ENCODE measurements at places on chromosomes 13 and 19.

GRCh38 chr13:110311443-110312338 lies 4.6 kb downstream of the COL4A2 start:
- no peak for DNase-seq

- no peak for DNase-seq
Observed at GRCh38 chr13:66265371-66265770, 964.8 kb downstream of the PCDH9 start.

GRCh38 chr13:48563626-48564025 lies 30.7 kb upstream of the RCBTB2 start:
- DNase-seq: no peak

- DNase-seq: no peak
Observed at GRCh38 chr13:41680900-41681299, 223.6 kb downstream of the RGCC start.

DNA sequence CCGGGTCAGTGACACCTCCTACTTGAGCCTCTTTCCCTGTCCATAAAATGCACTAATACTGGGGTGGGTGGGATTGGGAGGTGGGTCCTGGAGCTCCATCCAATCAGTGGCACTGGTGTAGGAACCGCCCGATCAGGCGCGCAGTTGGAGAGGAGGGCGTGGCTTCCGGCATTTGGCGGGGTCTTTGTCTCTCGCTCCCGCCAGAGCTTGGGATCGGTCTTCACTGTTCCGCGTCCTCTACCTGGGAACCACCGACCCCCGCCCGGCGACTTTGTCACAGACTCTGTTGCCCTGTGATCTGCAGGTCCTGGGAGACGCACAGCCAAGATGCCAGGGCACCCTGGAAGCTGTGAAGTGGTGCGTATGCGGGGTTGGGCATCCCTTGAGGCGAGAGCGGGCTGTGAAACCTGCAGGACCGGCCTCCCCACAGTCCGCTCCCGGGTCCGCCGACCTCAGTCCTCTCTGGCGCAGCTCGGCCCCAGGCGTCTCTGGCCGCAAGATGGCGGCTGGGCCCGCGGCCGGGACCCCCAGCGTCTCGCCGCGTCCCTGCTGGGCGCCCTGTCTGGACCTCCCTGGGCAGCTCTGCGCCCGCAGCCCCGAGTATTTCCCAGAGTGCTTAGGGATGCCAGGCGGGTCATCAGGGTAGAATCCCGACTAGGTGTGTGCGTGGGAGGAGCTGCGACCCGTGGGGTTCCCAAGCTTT lies 41.6 kb upstream of the ZNF730 start:
- no peak for DNase-seq

DNA sequence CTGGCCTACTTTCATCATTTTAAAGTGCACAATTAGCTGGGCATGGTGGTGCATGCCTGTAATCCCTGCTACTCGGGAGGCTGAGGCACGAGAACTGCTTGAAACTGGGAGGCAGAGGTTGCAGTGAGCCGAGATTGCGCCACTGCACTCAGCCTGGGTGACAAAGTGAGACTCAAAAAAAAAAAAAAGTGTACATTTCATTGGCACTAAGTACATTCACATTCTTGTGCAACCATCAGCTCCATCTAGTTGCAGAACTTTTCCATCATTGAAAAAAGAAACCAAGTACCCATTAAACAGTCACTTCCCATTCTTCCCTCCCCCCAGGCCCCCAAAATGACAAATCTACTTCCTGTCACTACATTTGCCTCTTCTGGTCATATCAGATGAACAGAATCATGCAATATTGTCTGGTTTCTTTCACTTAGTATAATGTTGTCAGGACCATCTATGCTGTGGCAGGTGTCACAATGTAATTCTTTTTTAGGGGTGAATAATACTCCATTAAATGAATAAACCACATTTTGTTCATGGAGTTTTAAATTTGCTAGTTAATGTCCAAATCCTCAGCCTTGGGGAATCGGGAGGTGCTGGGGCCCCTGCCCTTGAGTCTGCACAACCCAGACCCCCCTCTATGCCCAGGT lies 7.4 kb upstream of the SIGLEC11 start:
- DNase-seq: no peak

GRCh38 chr19:53157626-53158025 lies 1.2 kb downstream of the ZNF347 start:
- no peak for DNase-seq

- no peak for DNase-seq
Observed at GRCh38 chr13:79776531-79777295, 295.8 kb downstream of the NDFIP2 start.

GRCh38 chr13:39915418-39915817 lies 260.0 kb downstream of the COG6 start:
- no peak for DNase-seq

GRCh38 chr19:20776083-20777076 lies at the start of gene ZNF66:
TSS of gene ZNF66 (plus strand) at chr19:20776304. CDS start at chr19:20776448, 144 bp downstream.
- DNase-seq: peak; percentile 80

DNA sequence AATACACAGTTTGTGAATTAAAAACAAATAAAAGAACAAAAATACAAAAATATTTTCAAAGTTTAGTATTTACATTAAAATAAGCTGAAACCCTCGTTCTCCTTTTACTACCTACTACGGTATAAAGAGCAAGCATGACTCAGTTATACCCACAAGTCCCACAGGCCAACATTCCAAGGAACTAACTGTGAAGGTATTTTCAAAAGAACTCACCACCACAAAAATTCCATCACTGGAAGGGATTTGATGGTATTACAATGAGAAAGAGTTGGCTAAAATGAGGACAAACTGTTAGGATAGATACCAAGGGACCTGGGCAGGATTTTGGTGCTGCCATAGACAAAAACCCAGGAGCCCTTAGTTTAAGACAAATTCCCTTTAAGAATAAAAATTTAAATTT lies 122.7 kb downstream of the TBC1D4 start:
- no peak for DNase-seq

GRCh38 chr13:30725326-30726085 lies 9.8 kb upstream of the ALOX5AP start:
- no peak for DNase-seq

DNA sequence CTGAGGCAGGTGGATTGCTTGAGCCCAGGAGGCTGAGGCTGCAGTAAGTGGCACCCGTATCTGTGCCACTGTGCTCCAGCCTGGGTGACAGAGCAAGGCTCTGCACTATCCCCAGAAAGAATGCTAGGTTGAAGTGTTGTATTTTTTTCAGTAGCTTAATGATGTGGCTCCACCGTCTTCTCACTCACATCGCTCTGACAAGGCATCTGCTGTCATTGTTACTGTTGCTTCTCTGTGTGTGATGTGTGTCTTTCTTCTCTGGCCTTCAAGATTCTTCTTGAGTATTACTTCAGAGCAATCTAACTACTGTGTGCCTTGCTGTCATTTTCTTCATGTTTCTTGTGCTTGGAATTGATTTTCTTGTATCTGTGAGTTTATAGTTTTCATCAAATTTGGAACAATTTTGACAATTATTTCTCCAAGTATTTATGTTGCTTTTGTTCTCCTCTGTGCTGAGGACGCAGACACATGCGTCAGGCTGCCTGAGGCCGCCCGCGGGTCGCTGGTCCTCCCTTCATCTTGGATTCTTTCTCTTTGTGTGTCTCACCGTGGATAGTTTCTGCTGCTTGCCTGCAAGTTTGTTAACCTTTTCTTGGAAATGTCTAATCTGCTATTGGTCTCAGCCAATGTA lies 10.8 kb downstream of the ADPRHL1 start:
- no peak for DNase-seq

DNA sequence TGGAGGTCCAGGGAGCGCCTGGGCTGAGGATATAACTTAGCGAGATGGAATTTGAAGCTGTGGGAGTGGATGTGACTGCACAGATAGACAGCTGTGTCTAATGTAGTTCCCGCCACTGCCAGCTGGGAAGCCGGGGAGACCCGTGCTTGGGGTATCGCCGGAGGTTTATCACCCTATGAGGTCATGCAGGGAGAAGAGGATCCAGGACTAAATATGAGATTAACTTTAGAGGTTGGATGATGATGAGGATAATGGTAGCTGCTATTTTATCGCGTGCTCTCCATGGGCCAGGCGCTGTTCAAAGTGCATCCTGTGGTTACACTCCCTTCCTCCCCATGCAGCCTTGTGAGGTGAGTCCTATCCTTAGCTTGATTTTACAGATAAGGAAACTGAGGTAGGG lies 19.9 kb downstream of the SSC5D start:
- DNase-seq: no peak
